ENCODE measurements at places on chromosomes 13 and 19.

GRCh38 chr13:81142306-81142999 lies 801.5 kb upstream of the SPRY2 start:
- no peak for DNase-seq

GRCh38 chr13:111152844-111153243 lies 37.7 kb downstream of the ARHGEF7 start:
- DNase-seq: peak; percentile 44

DNA sequence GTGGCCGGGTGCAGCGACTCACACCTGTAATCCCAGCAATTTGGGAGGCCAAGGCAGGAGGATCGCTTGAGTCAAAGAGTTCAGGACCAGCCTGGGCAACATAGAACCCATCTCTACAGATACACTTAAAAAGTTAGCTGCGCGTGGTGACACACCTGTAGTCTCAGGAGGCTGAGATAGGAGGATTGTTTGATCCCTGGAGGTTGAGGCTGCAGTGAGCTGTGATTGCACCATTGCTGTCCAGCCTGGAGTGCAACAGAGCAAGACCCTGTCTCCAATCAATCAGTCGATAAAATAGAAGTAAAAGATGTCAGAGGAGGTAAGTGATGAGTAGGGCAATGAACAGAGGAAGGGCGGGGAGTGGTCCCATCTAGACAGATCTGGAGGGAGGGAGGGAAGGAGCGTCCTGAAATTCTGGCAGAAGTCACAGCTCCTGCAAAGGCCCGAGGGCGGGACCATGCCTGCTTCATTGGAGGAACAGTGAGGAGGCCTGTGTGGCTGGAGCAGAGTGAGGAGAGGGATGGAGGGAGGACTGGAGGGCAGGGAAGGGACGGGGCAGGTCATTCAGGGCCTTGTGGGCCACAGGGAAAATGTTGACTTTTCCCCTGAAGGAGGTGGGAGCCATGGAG lies 9.7 kb downstream of the SMIM24 start:
- DNase-seq: peak; percentile 65

- no peak for DNase-seq
Measured at GRCh38 chr19:41626877-41627276, at the start of gene CEACAM4. Gene CEACAM4 (minus strand): TSS chr19:41627074. CDS start chr19:41626963, 111 bp downstream.

DNA sequence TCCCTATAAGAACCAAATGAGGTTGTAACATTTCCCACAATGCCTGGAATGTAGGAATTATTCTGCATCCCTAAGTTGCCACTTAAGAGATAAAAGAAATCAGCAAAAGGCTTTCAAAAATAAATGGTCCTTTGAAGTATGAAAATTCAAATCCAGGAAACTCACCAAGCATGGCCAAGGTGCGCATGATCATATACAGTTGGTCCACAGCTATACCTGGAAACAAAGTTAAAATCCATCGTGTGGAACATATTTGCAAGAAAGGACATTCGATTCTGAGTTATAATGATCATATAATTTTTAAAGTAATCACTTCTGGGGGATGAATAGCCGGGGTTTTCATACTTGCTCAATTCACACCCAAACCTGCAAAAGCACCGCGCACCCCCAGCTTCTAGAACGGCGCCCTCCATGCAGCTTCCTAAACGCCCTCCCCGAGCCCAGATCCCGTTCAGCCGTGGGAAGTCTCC lies 525 bp downstream of the CARS2 start:
- DNase-seq: peak; percentile 53

DNA sequence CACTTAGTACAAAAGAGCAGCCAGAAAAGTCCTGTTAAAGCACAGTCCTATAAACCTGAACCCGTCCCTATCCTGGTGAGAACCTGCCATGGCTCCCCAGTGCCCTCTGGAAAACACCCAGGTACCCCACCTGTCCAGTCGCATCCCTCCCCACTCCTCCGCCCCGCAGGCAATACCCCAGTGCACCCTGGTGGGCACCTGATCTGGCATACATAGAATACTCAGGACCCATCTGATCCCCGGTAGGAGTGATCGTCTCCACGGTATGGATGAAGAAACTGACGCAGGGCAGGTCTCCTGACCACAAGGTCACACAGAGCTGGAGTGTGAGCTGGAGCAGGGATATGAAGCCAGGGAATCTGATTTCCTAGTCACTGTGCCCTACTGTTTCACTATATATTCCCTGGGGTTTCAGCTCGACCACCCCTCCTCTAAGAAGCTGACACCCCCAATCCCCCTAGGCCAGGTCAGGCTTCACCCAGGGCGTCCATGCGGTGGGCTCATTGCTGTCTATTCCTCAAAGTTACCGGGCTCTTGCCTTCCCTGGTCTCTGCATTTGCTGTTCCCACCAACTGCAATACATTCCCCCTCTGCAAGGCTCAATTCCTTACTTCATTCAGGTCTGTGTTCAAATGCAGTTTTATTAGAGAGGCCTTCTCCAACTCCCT lies 12.6 kb downstream of the FBXO46 start:
- no peak for DNase-seq

DNA sequence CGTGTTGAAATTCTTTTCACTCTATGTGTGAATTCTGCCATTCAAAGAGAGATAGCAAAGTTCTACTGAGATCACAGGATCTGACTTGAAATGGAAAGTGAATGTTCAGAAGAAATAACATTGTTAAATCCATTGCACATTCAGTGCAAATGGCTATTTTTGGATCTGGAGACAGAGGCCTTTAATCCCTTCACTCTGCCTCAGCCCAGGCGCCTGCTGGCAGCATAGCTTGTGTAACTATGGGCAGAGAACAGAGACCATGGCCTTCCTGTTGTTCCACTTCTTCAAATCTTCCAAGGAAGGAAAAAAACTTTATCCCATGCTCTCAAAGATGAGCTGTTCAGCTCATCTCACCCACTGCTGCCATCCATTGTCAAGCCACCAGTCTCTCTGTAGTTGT lies 265.4 kb downstream of the LMO7 start:
- DNase-seq: no peak

DNA sequence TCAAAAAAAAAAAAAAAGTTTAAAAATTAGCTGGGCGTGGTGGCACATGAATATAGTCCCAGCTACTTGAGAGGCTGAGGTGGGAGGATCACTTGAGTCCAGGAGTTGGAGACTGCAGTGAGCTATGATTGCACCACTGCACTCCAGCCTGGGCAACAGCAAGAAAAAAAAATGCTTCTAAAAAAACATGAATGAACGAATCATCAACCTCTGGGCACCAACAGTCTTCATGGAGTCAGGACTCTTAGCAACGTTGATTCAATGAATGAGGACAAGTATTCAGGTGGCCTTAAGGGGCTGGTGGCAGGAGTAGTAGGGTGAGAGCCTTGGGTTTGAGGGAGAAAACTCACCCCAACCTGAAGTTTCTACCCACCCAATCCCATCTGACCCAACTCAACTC lies 20.6 kb upstream of the OLFM2 start:
- DNase-seq: no peak

DNA sequence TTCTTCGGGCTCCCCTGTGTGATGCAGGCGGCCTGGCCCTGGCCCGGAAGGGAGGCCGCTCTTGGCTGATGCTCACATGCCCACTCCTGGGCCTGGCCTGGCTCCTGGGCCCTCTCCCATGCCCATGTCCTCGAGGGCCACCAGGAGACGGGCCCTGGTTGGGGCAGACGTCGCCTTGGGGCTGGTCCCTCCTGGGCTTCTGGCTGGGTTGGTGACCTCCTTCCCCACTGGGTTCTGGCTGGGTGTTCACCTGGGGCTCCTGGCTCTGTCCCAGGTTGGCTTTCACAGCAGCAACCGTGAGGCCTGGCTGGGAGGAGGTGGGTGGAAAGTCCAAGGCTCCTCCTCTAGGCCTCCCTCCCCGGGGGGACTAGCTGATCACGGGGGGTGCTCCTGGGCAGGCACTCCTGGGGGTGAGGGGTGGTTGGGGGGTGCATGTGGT lies 15.5 kb upstream of the SLC7A10 start:
- DNase-seq: no peak

GRCh38 chr19:1856698-1857603 lies 6.4 kb downstream of the KLF16 start:
- DNase-seq: peak; percentile 88

DNA sequence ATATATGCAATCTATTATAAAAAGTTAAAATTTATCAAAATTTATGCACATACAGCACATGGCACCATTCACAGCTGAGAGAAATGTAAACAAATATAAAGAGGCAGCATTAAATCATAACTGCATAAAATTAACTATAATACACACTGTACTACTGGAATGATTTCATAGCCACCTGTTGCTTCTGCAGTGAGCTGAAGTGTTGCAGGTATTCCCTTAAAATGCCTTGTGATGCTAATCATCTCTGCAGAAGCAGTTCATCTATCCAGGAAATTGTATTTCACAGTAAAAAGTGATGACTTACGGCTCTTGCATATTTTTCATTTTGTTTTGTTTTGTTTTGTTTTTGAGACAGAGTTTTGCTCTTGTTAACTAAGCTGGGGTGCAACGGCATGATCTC lies 82.1 kb downstream of the STOML3 start:
- no peak for DNase-seq

GRCh38 chr13:40230833-40231266 lies 435.6 kb downstream of the FOXO1 start:
- no peak for DNase-seq

GRCh38 chr13:81760316-81760715 lies 1419.4 kb upstream of the SPRY2 start:
- no peak for DNase-seq

DNA sequence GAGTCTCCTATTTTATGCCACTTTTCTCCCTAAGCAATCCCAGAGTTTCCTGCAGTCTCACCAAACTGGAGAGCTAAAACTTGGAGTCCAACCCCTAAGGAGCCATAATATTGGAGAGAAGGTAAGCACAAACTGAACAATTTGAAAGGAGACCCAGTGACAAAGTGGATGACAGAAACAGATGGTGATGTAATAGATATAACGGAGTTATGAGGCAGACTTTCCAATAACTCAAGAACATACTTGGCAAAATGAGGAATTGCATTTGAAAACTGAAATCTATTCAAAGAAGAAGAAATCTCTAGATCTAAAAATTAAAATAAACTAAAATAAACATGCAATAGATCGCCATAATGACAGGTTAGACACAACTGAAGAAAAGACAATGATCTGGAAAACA lies 200.9 kb upstream of the MIR17HG start:
- DNase-seq: no peak

DNA sequence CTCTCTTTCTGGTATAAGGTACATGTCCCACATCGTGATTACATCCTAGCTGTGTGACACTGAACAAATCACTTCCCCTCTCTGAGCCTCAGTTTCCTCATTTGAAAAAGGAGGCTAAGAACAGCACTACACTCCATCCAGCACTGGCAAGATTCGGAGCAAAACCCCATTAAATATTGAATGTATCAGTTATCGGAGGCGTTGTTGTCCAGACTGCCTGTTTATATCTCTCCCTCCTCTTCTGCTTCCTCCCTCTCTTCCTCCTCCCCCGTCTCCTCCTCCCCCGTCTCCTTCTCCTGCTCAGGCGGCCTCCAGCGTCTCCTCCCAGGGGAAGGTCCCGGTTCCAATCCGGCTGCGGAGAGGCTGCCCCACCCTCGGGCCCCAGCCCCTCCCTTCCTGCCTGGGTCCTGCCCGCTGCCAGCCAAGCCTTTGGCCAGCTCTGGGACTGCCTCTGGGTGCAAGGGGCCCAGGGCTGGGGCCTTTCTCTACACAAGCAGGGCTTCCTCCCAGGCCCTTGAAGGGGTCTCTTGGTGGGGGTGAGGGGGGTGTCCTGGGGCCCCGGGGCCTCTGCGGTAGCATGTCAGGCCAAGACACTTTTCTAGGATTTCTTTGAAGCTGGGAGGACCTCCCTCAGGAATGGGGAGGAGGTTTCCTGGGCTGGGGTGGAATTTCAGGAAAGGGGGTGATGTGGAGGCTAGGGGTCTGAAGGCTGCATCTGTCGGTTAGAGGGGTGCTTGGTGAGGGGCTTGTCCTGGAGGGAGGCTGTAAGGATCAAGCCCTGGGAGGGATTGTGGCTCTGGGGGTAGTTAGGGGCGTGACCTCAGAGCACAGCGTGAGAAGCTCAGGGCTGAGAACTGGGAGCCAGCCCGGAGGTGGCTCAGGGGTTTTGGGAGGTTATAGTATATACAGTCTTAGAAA lies 1.9 kb downstream of the RRAS start:
- DNase-seq: peak; percentile 53

GRCh38 chr19:7685546-7686445 lies 5.2 kb downstream of the TRAPPC5 start:
- DNase-seq: no peak

DNA sequence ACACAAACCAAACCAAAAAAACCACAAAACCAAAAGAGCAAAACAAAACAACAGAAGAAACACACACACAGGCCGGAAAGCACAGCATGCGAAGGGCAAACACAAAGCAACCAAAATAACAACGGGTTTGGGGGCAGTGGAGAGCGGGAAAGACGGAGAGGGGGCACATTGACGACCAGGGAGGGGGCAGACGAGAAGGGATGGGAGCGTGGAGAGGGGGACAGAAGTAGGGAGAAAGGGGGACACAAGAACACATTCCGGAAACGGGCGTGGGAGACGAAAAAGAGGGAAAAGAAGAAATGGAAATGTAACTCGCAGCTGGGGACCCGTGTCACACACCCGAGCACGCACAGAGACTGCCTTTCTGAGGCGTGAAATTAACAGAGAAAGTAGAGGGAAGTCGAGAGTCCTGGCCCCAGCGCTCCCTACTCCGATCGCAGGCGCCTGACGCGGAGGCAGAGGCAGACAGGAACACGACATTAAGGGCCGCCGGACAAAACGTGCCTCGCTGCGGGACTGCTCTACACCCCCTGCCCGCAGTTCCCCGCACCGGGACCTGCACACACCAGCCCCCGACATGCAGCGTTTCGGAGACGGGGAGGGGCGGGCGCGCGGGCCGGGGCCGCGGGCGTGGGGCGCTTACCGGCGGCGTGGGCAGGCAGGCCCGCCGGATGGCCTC lies 652 bp downstream of the POU4F1 start:
- no peak for DNase-seq

GRCh38 chr19:15296353-15296752 lies 36.0 kb downstream of the BRD4 start:
- DNase-seq: no peak

Data from Karpas-422 (cell line).